ENCODE measurements at places on chromosomes 13 and 19.

- no peak for DNase-seq
Observed at GRCh38 chr19:12482509-12482886, 2.1 kb downstream of the ZNF709 start.

GRCh38 chr13:74674720-74675119, 540.5 kb upstream of the KLF12 start:
- no peak for DNase-seq

DNA sequence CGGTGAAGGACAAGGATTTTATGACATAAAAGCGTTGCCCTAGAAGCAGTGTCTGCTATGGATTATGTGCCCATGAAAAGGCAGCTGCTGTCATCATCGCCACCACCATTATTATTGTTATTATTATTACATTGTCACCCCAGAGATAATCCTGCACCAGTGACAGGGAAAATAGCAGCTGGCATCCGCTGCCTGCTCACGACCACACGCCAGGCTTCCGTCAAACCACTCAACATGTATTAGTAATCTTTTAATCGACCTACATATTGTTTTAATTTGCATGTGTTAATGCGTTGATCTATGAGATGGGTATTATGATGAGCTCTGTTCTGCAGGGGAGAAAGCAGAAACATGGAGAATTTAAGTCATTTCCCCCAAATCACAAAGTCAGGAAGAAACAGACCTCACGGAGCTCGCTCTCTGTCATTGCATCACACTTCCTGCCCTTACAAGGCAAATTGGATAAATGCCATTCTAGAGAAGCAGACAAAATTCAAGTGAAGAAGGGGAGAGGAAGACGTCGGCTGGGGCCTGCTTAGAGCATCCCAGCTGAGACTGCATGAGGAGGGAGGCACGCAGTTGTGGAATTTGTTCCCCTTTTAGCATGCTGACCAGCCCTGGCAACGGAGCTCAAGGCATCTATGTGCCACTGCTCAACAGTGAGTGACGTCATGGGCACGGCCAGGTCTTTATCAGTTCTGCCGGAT, at the start of gene FFAR3:
TSS of gene FFAR3 (plus strand) at position 594 of the 707 bp plus-strand sequence. CDS start 431 bp downstream, outside the sequence.
- no peak for DNase-seq

DNA sequence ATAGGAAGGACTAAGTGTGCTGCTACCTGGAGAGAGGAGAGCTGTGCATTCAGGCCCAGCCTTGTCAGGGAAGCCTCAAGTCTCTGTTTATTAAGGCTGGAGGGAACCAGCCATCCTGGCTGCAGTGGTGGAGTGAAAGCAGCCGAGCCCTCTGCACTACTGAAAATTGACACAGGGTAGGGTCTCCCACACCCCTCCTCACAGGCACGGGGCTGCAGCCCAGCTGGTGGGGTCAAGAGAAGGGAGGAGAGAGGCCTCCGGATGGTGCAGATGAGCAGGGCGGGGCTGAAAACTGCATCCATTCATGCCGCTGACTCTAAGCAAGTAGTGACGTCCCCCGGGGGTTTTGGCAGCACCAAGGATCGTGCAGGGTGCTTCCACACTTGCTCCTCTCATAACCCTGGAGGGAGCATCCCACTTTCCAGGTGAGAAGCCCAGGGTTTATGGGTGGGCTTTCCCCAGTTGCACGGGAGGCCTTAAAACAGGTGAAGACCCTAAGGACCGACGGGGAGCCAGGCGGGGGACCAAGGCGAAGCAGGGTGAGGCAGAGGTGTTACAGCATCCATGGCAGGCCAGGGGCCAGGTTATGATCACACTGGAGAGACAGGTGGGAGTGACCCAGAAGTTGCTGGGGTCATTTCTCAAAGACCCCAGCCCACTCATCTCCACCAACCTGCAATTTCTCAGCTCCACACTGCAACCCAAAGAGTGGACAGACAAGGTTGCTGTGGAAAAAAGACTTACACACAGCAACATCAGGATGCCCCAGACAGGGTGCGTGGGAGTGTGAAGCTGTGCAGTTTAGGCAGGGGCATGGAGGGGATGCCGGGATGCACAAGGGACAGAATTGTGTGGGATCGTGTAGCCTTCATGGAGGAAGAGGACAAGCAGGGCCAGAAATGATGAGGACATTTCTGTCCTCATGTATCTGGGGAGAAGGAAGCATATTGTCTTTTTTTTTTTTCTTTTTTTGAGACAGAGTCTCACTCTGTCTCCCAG, 36.8 kb downstream of the VSTM2B start:
- DNase-seq, result no peak

DNA sequence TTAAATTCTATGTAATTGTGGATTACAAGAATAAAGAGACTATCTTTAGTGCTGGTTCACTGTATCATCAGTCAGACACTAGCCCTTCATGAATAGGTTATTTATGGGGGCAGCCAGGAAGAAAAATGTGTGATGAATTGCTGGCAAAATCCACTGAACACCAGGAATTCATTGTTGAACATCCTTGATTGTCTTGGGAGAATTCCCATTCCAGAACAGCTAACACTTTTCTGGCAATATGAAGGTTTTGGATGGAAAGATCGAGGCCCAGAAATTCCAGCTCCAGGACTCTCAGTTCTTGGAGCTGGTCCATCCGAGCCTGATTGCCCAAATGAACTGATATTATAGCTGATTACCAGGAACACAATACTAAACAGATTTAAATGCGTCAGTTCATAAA, 11.5 kb upstream of the SPART start:
- DNase-seq, result no peak

GRCh38 chr13:91045351-91046034, 302.0 kb upstream of the MIR17HG start:
- peak; percentile 10 for DNase-seq

- peak; percentile 20 for DNase-seq
Observed at GRCh38 chr13:71303144-71303543, 563.9 kb downstream of the DACH1 start.

- peak; percentile 75 for DNase-seq
Observed at GRCh38 chr19:10748927-10749434, 31.1 kb downstream of the DNM2 start.

DNA sequence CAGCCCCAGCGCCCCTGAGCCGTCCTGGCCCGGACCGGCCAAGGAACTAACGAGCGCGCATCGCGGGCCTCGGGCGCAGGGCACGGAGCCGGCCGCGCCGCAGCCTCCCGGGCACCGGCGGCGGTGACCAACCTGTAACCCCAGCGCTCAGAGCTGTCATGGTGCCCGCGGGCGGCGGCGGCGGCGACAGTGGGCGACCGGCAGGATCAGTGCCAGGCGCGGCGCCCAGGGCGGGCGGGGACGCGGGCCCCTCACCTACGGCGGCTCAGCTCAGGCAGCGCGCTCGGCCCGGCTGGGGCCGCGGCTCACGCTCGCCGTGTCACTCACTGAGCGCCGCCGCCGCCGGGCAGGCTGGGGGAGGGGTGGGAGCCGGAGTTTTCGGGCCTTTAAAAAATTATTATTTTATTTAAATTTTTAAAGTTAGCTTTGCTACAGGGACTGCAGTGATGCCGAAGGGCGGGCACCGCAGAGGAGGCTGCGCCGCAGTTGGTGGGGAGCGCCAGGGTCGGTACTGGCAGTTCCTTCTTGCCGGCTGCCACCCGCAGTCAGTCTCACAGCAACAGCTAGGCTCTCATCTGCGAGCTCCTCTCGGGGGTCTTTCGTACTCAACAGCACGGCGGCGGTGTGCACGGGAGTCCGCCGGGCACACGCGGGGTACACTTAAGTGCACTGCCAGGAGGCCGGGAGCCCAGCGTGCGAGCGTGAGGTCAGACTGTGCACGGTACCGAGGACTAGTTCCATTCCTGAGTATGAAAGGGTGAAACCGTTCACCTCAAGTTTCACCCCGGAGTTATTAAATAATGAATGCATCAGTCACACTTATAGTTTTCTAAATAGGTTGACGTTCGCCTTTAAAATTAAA, at the start of gene NALCN:
TSS of gene NALCN (minus strand) at position 328 of the 862 bp plus-strand sequence. CDS start 17,382 bp downstream, outside the sequence.
- peak; percentile 17 for DNase-seq

DNA sequence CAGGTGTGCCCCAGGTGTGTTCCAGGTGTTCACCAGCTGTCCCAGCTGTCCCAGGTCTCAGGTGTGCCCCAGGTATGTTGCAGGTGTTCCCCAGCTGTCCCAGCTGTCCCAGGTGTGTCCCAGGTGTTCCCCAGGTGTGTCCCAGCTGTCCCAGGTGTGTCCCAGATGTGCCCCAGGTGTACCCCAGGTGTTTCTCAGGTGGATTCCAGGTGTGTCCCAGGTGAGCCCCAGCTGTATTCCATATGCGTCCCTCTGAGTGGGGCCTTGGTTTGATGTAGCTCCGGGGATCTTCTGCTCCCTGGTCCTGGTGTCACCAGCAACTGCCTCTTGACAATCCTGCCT, 719 bp upstream of the GRK1 start:
- no peak for DNase-seq

DNA sequence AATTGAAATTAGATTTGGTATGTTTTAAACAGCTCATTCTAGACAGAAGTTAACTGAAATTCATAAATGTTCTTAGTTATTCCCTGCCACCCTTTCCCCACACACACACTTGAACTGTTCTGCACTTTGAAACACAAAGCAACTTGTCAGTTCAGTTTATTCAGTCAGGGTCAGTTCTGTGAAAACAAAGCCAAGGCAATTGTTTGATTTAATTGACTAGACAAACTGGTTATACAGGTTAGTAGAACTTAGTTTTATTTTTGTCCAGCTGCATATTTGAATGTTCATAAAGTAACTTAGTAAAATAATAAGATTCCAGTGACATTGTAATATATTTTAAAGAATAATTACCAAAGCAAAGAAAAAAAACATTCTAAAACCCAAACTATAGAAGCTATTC, 98.3 kb upstream of the KLF5 start:
- peak; percentile 85 for DNase-seq

DNA sequence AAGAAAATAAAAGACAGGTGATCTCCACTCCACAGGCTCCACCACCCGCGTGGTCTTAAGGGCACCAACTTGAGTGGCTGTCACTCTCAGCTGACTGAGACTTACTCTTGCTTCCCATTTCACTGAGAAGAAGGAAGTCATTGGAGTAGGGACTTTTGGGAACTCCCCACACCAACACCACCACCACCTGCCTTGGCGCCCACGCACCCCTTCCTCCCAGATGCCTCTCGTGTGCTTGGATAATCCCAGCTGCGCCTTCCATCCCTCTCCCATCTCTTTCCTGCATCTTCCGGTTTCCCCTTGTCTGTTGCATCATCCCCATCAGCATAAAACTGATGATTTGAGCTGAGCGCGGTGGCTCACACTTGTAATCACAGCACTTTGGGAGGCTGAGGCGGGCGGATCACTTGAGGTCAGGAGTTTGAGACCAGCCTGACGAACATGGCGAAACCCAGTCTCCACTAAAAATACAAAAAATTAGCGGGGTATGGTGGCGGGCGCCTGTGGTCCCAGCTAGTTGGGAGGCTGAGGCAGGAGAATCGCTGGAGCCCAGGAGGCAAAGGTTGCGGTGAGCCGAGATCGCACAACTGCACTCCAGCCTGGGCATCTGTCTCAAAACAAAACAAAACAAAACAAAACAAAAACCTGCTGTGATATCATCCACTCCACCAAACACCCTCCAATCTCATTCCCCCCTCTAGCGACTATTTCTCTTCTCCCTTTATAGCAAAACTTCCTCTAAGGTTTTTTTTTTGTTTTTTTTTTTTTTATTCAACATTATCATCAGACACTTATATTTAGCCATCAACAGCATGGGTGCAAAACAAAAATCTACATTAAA, 25.5 kb downstream of the AP2S1 start:
- DNase-seq, result no peak

GRCh38 chr13:23743278-23744076, 145.7 kb downstream of the MIPEP start:
- peak; percentile 26 for DNase-seq

DNA sequence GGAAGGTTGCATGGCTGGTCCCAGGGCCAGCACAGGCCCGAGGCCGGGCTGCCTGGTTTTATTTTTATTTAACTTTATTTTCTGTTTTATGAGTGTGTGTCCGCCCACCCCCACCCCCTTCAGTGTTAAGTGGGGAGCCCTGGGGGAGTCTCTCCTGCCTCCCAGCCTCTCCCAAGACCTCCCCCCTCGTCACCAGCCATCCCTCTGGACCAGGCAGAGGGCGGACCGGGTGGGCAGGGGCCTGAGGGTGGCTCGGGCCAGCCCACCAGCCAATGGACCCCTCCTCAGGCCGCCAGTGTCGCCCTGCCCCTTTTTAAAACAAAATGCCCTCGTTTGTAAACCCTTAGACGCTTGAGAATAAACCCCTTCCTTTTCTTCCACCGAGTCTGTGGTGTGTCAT, 531 bp upstream of the TGFBR3L start:
- no peak for DNase-seq

DNA sequence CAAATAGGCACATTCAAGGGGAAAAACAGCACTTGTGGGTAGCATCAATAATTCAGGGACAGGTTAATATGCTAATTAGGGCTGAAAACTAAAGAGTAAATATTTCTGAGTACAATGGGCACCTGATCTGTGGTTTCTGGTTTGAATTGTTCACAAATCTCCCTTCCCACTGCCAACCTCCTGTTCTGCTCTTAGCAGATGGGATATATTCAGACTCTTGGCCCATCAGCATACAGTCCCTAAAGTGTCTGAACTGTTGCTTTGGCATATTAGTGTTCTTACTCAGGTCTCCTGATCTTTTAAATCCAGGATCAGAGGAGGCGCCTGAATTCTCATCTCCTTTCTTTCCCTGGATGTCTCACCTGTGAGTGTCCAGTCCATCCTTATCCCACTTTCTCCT, 8.2 kb upstream of the LRCH1 start:
- DNase-seq, result no peak

DNA sequence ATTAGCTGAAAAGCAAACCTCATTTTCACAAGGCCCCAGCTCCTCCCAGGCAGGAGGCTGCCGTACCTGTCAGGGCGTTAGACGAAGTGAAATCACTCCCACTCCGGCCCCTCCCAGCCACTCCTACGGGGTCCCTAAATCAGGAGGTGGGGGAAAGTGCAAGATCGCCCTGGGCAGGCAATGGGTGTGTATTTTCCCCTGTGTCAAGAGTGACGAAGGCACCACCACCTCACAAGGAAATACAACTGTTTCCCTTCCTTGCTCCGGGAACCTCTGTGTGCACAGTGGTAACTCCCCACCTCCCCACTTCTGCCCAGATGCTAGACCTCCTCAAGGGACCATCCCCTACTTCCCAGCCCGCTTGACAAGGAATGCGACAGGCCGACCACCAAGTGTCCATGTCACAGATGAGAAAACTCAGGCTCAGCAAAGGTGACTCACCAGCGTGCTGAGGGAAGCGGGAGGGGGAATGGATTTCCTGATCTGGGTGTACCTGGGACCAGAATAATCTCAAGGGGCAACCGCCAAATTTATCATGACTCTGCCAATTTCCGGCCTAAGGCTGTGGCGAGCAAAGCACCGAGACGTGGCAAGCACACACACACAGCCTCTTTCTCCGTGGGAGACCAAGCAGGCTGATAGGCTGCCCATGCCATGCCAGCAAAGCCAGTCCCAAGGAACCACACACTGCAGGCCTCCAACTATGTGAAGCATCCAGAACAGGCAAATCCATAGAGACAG, 7.3 kb downstream of the PPP6R1 start:
- DNase-seq, result no peak
